ENCODE measurements at places on chromosomes 6 and 20.

- DNase-seq: no peak
Measured at GRCh38 chr6:107673076-107673494, 151.0 kb downstream of the SCML4 start.

DNA sequence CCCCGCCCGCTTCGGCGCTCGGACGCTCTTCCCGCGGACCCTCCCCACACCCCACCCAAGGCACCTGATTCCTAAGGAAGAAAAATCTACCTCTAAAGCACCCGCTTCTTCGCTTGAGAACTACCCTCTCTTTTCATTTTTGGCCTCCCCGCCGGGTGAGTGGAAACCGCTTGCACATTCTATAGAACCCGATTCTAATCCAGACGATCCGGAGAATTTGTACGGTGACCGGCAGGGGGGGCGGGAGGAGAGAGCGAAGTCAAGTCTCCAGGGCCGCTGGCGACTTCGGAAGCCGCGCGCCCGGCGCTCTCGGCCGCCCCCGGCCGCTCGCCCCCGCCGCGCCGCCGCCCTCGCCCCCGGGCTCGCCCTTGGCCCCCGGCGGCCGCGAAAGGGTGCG is at the start of gene RBM24:
RBM24 (plus strand) TSS at position 262 of the 397 bp plus-strand sequence. CDS start 221 bp downstream, outside the sequence.
- no peak for DNase-seq

DNA sequence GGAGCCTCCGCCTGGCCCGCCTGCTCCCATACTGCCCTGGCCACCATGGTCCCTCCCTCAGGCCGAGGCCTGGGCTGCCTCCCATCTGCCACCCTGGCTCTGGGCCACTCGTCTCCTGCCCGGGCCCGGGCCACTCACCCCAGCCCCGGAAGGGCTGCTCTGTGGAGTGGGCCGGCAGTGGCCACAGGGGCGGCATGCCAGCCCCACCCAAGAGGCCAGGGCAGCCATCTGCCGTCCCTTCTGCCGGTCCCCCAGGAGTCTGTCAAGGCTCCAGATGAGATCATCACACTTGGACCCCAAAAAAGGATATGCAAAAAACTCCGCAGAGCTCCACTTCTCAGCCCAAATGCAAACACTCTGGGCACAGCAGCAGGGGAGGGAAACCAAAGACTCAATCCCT is 23.8 kb upstream of the TLDC2 start:
- no peak for DNase-seq

- no peak for DNase-seq
Measured at GRCh38 chr6:4124351-4124750, 11.0 kb downstream of the ECI2 start.

DNA sequence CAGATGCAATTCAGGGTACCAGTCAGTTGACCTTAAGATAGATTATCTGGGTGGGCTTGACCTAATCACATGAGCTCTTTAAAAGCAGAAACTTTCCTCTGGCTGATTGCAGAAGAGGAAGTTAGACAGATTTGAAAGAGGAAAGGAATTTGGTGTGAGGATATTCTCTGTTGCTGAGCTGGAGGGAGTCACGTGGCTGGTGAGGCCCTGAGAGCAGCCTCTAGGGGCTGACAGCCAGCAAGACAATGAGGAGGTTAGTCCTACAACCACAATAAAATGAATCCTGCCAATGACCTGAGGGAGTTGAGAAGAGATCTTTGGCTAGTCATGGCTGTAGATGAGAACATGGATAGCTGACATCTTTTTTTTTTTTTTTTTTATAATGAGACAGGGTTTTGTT is 87.0 kb upstream of the B3GAT2 start:
- no peak for DNase-seq

- DNase-seq: no peak
Measured at GRCh38 chr6:88813045-88813444, 150.4 kb downstream of the RNGTT start.

DNA sequence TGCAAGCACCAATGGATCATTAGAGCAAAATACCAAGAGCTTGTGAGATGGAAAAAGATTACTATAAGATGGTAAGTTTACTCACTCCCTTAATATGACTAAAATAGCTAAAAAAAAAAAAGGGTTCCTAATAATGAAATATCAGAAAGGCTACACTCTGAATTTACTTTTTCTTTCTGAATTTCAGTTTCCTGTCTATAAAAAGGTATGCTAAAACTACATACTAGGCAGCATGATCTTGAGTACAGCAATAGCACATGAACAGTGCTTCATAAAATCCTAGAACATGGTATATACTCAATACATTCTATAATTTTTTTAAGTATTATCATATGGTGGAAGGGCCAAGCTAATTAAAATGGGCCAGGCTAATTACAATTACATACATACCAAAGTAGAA is 24.0 kb upstream of the FAM135A start:
- DNase-seq: no peak

DNA sequence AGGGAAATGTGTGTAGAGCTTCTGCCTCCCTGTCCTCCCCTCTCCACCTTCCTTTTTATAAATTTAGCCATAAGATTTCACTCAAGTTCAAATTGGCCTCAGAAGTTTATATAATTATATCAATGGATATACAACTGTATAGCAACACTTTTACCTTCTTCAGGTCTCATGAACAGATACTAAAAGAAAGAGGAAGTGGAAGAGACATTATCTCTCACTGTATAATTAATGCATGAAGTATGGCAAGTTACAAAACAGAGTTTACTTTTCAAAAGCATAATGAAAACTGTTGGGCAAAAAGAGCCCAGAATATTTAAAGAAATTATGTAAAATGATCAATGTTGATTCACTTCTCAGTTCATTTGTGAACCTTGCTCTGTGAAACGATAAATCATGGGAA is 99.7 kb downstream of the PDE7B start:
- no peak for DNase-seq

DNA sequence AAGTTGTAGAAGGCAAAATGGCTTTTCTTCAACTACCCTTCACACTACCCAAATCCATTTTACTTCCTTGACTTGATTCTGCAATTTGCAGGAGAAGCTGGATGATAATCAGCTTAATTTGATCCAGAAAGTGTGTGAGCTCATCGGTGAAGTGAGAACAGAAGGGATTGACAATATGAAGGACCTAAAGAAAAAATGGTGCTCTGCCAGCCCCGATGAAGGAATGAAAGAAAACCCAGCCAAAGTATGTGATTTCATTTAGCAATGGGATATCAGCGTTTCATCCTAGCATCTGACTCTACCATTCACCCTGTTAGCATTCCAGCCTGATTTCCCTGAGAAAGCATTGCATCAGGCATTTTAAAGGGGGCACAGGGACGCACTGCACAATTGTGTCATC is 41.5 kb downstream of the CD164 start:
- DNase-seq: no peak

- no peak for DNase-seq
Measured at GRCh38 chr6:110979565-110980101, 2.2 kb upstream of the RPF2 start.

- DNase-seq: no peak
Measured at GRCh38 chr6:41638002-41638934, at the start of gene MDFI. Gene MDFI (plus strand): TSS chr6:41638468. CDS start chr6:41638750, 282 bp downstream.

GRCh38 chr20:49526056-49526455 is 41.9 kb downstream of the PTGIS start:
- no peak for DNase-seq

DNA sequence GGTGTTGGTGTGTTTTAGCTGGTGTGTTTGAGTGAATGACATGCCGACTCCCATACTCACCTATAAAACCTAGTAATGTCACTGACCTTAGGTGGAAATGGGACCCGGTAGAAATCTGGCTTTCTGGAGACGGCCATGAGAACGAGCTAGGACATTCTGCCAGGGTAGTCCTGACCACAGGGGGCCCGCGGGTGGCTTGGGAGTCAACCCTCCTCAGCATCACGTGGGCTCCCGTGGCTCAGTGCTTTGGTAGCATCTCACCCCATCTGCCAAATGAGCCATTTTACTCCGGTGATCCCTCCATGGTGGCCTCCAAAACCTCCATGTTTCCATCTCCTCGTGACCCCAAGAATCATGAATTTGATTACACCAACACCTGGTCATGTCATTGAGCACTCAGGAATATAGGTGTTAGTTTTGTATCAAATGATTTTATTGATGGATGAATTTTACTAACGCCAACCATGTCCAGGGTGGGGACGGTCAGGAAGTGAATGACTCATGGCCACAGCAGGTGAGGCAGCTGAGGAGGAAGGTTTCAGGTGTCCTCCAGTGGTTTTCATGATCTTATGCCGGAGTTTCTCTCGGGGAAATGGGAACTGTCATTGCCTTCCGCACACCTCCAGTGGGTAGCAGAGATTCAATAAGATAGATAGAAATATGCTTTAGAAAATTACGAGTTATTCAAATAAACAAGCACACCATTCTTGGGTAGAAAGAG is 195.0 kb downstream of the SYNDIG1 start:
- DNase-seq: no peak

- no peak for DNase-seq
Measured at GRCh38 chr6:16904957-16905356, 143.7 kb upstream of the ATXN1 start.

DNA sequence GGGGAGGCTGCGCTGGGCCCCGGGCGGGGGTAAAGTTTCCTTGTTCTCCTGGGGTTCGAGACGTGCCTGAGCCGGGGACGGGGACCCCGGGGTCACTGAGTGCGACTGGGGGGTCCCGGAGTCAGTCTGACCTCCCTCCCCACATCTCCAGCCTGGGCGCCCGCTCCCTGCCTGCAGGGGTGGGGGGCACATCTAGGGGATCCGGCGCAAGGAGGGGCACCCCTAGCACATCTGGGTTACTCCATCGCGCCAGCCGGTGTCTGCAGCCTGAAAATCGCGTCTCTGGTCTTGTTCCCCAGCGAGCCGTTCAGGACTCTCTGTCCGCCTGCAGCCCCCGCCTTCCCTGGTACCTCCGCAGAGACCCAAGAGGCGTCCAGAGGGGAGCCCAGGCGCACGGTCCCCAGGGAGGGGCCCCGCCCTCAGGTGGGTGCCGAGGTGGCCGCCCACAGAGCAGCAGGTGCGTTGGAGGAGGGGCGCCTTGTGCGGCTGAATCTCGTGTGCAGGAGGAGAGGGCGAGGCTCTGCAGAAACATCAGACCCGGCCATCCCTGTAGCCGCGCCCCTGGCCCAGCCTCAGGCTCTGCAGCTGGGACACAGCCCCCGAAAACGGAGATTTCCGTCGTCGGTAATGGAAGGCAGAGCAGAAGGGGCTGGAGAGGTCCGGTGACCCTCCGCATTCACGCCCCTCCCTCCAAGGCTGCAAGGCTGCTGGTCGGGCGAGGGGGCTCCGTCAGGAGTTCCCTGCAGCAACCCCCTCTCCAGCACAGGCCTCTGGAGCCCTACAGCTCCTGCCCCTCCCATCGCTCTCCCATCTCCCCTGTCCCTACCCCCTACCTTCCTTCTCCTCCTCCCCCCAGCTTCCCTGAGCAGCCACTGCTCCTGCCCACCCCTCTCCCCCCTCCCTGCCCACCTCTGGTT is 628 bp upstream of the CHRNA4 start:
- no peak for DNase-seq

- DNase-seq: no peak
Measured at GRCh38 chr6:36728289-36729160, 30.9 kb downstream of the RAB44 start.

DNA sequence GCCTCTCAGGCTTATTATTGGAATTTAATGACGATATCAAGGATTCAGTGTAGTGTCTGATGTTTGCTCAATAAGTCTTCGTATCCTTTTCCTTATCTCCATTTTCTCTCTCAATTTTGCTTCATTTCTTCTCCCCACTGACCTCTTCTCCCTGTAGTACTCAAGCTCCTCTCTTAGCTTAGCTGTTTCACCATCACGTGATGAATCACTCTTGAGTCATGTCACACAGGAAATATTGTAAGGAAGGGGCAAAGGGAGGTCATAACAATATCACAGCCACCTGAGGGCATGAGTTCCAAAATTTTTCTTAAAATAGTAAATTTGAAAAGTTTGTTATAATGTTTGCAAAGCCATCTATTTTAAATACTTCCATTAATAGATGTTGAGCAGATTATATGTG is 392.2 kb upstream of the MARCKS start:
- no peak for DNase-seq

GRCh38 chr6:4496284-4496683 is 279.9 kb upstream of the CDYL start:
- DNase-seq: no peak

- DNase-seq: no peak
Measured at GRCh38 chr20:63850689-63851547, 10.4 kb upstream of the ABHD16B start.

GRCh38 chr6:17851720-17852161 is 135.7 kb downstream of the KIF13A start:
- DNase-seq: no peak

GRCh38 chr20:48926821-48927220 is 5.3 kb downstream of the ARFGEF2 start:
- DNase-seq: no peak

DNA sequence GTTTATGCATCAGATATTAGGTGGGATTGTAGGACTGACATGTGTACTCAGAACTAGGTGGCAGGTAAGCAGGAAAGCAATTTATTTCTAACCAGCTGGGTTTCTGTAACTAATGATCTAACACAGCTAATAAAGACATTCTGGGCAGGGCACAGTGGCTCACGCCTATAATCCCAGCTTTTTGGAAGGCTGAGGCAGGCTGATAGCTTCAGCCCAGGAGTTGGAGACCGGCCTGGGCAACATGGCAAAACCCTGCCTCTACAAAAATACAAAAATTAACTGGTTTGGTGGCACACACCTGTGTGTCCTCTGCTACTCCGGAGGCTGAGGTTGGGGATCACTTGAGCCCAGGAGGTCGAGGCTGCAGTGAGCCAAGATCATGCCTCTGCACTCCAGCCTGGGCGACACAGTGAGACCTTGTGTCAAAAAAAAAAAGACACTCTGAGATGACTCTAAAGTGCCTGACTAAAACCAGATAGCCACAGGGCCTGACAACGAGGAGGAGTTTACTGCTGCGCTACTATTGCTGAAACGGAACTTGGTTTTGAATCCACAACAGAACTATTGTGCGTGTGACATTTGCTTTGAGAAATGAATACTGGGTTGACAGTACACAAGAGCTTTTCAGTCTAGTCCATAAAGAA is 29.2 kb upstream of the CEP85L start:
- no peak for DNase-seq

DNA sequence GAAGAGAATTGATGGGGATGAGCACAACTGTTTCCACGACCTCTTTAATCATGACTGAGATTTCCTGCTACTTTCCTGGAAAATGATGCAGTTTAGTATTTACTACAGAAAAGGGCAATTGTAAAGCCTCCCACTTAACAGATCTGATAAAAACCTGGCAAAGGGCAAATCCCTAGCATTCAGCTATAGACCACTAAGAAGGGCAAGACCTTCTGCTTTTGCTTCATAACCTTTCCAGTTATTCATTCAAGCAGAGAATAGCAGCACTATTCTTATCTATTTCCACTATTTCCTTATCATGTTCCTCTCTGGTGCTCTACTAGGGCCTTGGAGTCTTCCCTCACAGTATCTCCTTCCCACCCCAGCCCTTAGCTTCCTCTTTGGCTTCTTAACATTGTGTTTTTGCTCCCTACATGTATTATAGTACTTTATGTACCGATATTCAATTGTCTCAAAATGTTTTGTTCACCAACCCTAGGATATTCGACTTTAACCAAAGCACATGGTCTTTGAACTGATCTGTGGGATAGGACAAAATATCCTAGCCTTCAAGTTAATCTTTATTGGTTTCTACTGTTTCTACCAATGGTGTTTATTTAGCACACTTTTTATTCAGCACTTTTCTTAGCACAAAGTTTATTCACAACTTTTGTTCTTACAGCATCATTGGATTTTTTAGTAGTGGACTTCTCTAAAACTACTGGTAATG is 32.7 kb upstream of the MANEA start:
- no peak for DNase-seq
